ENCODE measurements at places on chromosomes 4 and X.

- DNase-seq: no peak
Measured at GRCh38 chr4:98939892-98940298, 11.0 kb upstream of the EIF4E start.

DNA sequence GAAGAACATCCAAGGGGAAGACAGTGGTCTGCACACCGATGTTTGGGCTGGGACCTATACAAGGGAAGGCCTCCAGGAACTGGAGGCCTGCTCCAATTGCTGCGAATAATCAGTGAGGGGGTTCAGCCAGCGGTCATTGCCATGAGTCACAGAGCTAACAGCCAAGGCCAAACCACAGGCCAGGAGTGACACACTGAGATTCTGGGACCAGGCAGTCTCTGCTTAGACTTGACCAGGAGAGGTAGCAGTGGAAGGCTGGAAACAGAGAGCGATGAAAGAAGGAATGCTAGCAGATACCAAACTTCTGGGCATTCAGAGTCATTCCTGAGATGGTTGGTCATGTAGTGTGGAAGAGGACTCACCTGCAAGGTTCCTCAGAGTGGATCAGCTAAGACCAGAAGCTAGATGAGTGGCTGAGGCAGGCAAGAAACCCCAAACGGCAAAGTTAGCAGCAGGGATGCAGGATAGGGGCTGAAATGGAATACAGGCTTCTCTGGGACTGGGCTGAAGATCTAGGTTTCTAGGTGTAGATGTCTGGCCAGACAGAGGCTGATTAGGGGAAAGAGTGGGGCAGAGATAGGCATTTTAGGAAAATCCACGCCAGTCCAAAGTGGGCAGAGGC is 54.7 kb downstream of the CNGA2 start:
- DNase-seq: no peak

DNA sequence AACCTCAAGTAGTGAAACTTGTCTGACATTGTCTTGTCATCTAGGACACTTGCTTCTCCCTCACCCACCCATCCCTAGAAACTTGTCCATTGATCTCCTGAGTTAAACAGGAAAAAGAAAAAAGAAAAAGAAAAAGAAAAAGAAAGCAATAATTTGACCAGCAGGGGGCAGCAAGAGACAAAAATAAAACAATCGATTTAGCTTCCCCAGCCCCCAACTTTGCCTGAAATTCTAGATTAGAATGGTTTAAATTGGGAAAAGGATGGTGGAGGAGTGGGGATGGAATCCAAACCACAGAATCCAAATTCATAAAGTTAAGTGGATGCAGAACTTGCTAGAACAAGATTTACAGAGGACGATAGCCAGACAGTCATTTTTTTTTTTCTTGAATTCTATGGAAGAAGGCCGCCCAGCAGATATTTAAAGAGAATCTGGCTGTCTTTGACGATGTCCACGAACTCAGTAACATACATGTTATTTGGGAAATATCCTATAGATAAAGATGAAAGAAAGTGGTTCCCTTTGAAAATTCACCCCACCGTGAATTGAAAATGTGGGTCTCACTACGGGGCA is 282.9 kb downstream of the USP46 start:
- DNase-seq: no peak

DNA sequence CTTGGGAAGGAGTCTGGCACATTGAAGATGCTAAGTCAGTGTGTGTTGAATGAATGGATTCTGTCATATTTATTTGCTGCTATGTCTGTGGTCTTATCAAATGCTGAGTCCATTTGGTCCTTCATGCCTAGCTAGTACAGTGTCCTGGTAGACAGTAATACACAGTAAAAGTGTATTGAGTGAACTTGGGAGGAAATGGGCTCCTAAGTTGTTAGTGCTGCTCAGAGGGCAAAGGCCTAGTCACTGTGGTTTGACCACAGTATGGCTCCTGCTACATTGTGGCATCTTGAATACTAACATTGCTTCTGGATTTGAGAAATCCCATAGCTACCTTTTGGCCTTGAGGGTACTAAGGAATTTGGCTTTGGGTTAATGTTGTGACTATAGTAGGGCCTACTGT is 33.9 kb downstream of the MTM1 start:
- DNase-seq: no peak

- DNase-seq: no peak
Measured at GRCh38 chr4:163167333-163167626, 590 bp upstream of the NAF1 start.

- DNase-seq: no peak
Measured at GRCh38 chr4:140568507-140569306, at the start of gene UCP1. TSS of gene UCP1 (minus strand) at chr4:140568961. CDS start at chr4:140568729, 232 bp downstream.

- no peak for DNase-seq
Measured at GRCh38 chr4:87050596-87050995, 115.8 kb downstream of the AFF1 start.

- DNase-seq: no peak
Measured at GRCh38 chr4:29423836-29424721, 1296.1 kb upstream of the PCDH7 start.

DNA sequence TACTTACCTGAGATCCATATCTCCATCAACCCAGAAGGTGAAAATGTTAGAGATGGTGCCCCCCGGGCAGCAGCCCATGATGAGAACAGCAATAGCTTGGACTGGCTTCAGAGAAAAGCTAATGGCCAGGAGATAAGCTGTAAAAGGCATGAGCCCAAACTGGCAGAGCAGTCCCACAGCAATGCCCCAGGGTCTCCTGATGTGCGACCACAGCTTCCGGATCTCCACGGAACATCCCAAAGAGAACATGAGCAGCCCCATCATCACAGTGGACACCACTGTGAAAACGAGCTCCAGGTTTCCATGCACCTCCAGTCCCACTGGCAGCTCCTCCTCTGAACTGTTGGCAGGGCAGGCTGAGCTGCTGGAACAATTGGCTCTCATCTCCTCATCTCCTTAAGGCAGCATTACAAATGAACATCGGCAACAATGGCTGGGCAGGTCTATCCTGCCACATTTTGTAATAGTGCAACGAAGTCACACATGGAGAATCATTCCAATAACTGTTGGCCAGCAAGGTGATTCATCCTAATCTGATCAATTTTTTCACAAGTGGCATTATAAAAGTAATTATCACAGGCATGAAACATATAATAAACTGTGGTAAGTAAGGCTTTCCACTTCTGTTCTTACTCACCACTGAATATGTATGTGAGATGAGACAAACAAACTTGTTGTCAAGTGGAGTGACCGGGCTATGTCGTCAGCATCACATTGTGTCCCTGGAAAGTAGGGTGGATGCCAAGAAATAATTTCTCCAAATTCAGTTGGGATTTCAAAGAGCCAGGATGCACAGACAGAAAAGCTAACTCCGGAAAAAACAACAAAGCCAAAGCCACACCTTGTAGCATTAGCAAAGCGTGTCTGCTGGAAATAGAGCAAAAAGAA is at the start of gene SLC10A6:
SLC10A6 (minus strand) TSS at position 653 of the 888 bp plus-strand sequence; CDS start at position 384, 269 bp downstream.
- DNase-seq: no peak

All from NCI-H1417 treated with DMSO at 0.1 percent for 48 hours (cell line).